Stimulated activated CD8-positive, alpha-beta memory T cell treated with anti-CD3 and anti-CD28 coated beads, Interleukin-7, amount 100 ng/mL, for 4 hours (primary cell): ENCODE measurements at places on chromosomes 5 and 9.

- no peak for DNase-seq
These were observed 57.8 kb upstream of the LARP1 start for GRCh38 chr5:154697371-154697770.

GRCh38 chr5:129137637-129138036, 43.1 kb downstream of the ISOC1 start:
- no peak for DNase-seq

DNA sequence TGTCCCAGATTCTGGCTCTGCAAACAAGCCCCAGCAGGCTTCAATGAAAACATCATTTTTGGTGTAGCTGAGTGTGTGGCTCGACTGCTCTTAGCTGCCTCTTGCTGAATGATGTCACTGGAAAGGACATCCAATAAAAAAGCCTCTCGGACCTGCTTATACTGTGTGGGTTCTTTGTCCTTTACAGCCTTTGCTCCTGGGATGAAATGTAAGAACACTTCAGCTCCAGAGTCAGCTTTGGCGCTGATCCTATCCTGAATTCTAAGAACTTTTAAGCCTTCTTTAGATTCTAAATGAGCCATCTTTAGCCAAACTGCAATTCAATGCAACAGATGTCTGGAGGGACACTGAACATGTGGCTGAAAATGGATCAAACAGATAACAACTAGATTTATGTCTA, 404.6 kb upstream of the C9orf72 start:
- DNase-seq: no peak

GRCh38 chr5:134392301-134392700, 19.4 kb downstream of the CDKN2AIPNL start:
- no peak for DNase-seq

- no peak for DNase-seq
These were observed 372.3 kb downstream of the DNAH5 start for GRCh38 chr5:13572163-13572562.

DNA sequence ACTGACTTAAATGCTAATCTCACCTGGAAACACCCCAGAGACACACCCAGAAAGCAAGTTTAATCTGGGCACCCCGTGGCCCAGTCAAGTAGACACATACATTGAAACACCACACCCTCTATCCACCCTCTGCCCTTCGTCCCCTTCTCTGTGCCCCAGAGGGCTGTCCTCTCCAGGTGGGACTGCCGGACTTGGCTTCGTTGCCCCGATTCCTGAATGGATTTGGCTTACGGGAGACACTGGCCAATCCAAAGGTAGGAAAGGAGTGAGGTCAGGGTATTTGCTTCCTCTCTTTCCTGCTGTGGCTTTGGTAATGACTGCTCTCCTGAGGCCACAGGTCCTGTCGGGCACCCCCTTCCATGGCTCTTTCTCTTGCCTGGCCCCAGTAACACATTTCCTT, 25.2 kb upstream of the COL27A1 start:
- no peak for DNase-seq

DNA sequence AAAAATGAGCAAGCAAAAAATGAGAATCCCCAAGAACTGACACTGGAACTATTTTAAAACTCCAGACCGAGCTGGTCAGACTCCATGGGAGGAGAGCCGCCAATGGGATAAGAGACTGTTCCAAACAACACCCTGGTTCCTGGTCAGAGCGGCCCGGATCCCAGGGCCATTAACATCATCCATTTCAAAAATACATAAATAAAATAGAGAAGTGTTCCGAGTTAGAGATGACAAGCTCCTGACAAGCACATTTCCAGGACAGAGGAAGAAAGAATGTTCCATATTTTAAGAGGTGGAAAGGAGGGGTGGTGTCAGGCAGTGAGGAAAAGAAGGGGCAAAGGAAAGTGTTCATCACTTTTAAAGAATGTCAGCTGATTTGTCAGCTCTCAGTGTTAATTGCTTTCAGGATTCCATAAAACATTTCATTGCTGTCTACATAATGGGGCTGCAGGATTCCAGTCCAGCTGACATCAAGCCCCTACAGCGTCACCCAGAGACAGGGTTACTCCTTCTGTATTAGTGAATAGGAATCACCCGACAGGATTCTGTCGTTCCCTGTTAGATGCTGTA, 202.5 kb upstream of the TRIM32 start:
- no peak for DNase-seq

GRCh38 chr9:82353631-82354278, 365.2 kb downstream of the SPATA31D1 start:
- DNase-seq: no peak

- DNase-seq: no peak
These were observed 25.1 kb downstream of the EXD3 start for GRCh38 chr9:137397675-137398423.
